ENCODE measurements at places on chromosomes 6 and 20.

- H3K36me3 ChIP-seq, result no peaks in the 10 kb centered on the region
- peaks cover 3% of the 10 kb centered on the region for H3K27me3 ChIP-seq
- H3K4me1 ChIP-seq, result peaks cover 4% of the 10 kb centered on the region
- no peak for DNase-seq
- H3K4me3 ChIP-seq, result no peak overlapping the region
Observed at GRCh38 chr6:108755257-108756240, 92.7 kb upstream of the ARMC2 start.

GRCh38 chr6:136016228-136017225 lies 165.0 kb downstream of the PDE7B start:
- H3K36me3 ChIP-seq, result no peaks in the 10 kb centered on the region
- H3K4me3 ChIP-seq, result no peak overlapping the region
- H3K27ac ChIP-seq, result no peak overlapping the region
- DNase-seq, result no peak
- H3K4me1 ChIP-seq, result no peaks in the 10 kb centered on the region

DNA sequence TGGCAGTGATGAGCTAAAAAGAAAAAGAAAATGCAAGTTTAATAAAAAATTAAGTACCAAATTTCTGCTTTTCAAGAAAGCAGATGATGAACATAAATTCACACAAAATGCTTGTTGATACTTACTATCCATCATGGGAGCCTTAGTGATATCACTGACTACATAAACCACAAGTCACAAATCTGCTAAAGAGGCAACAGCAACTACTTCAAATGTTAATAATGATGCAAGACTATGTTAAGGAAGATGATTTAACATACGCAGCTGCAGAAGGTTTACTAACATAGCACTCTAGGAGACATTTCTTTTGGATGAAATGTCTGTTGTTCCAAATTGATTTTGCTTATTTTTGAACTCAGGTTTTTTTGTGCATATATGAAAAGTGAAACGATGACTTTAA lies 18.6 kb downstream of the FYN start:
- peaks cover 5% of the 10 kb centered on the region for H3K27me3 ChIP-seq
- no peak overlapping the region for H3K4me3 ChIP-seq
- no peak overlapping the region for H3K27ac ChIP-seq
- peaks cover 9% of the 10 kb centered on the region for H3K36me3 ChIP-seq
- H3K4me1 ChIP-seq, result peaks cover 61% of the 10 kb centered on the region

DNA sequence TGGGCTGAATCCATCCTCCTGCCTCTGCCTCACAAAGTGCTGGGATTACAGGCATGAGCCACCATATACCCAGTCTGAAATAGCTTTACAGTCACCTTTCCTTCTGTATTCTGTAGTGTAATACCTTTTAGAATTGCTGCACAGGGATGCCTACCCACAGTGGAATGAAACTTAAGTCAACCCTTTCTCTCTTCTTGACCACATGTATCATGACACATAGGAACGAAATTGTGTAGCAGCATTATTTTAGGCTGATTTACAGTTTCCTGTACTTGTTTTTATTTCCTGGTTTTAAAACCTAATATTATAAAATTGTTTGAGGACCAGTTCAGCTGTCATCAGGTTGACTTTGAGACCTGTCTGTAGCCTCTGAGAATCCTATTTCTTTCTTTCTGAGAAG lies 297.8 kb downstream of the ZFAND3 start:
- H3K27me3 ChIP-seq, result peaks cover 9% of the 10 kb centered on the region
- H3K36me3 ChIP-seq, result peaks cover 16% of the 10 kb centered on the region
- no peak overlapping the region for H3K4me3 ChIP-seq
- DNase-seq, result no peak

DNA sequence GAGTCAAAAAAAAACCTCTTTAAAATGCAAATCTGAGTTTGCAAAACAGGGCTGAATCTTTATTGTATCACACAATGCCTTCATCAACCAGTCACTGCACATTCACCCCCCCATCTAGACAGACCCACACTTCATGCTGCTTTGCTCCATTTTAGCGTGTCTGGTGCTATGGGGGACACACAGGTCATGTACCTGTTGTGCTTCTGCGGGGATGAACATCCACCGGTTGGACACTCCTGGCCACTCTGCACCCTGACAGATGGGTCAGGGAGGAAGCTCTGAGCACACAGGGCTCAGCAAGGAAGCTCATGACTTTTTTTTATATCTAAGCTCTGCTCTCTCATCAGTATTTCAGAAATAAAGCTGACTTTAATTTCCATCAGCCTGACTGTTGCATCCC lies 136.3 kb downstream of the PRND start:
- H3K27me3 ChIP-seq, result peaks cover 8% of the 10 kb centered on the region
- H3K4me1 ChIP-seq, result no peaks in the 10 kb centered on the region
- DNase-seq, result no peak
- no peak overlapping the region for H3K4me3 ChIP-seq

DNA sequence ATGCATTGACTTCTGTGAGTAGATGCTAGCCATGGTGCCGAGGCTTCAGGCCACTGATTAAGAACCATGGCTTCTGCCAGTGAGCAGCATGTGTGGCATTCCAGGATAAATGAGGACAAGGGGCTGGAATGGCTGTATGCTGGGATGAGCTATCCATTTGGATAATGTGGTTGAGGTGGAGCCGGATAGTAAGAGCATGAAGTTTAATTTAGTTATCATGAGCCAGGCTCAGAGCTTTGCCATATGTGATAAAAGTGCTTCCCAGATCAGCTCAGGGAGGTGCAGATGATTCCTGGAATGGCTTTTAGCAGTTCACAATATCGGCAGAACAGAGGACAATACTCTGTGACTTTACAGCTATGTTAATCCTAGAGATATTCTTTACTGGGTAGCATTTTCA lies 34.6 kb upstream of the RNF8 start:
- DNase-seq, result no peak
- H3K4me1 ChIP-seq, result peaks cover 8% of the 10 kb centered on the region
- H3K36me3 ChIP-seq, result peaks cover 24% of the 10 kb centered on the region
- H3K4me3 ChIP-seq, result no peak overlapping the region
- H3K27ac ChIP-seq, result no peak overlapping the region

GRCh38 chr6:47075168-47075567 lies 33.0 kb upstream of the ADGRF1 start:
- H3K4me3 ChIP-seq, result no peak overlapping the region
- DNase-seq, result no peak
- no peaks in the 10 kb centered on the region for H3K27me3 ChIP-seq
- H3K27ac ChIP-seq, result no peak overlapping the region

GRCh38 chr6:12012558-12013306 lies 620 bp downstream of the HIVEP1 start:
- peaks cover 19% of the 10 kb centered on the region for H3K4me1 ChIP-seq
- H3K4me3 ChIP-seq, result peak overlapping the region; percentile 98
- peak; percentile 66 for DNase-seq
- H3K36me3 ChIP-seq, result peaks cover 11% of the 10 kb centered on the region
- peak overlapping the region; percentile 96 for H3K27ac ChIP-seq
- peaks cover 14% of the 10 kb centered on the region for H3K27me3 ChIP-seq

DNA sequence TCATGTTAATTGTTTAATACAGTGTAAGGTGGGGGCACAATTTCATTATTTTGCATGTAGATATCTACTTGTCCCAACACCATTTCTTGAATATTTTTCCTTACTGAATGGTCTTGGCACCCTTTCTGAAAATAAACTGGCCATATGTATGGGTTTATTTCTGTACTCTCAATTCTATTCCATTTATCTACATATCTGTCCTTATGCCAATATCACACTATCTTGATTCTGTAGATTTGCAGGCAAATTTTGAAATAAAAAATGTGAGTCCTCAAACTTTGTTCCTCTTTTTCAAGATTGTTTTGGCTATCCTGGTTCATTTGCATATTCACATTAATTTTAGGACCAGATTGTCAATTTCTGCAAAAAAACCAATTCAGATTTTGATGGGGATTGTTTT lies 34.8 kb downstream of the SCGN start:
- no peaks in the 10 kb centered on the region for H3K36me3 ChIP-seq
- DNase-seq, result no peak
- no peak overlapping the region for H3K27ac ChIP-seq
- H3K4me1 ChIP-seq, result no peaks in the 10 kb centered on the region
- H3K4me3 ChIP-seq, result no peak overlapping the region

DNA sequence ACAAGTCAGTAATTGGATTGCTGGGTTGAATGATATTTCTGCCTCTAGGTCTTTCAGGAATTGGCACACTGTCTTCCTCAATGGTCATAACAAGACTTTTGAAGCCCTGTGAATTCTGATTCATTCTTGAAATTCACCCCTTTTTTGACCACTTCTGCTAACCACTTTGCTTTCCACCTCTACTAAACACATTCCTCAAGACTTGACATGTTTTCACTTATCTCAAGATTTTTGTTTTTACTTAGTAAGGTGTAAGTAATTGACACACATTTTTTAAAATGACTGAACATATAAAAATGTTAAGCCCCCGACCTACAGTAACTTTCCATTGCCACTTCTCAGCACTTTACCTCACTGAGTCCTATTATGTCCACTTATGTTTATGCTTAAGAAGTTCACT lies 239.1 kb downstream of the GRM1 start:
- DNase-seq, result no peak
- peaks cover 2% of the 10 kb centered on the region for H3K27me3 ChIP-seq
- no peaks in the 10 kb centered on the region for H3K36me3 ChIP-seq
- no peaks in the 10 kb centered on the region for H3K4me1 ChIP-seq

DNA sequence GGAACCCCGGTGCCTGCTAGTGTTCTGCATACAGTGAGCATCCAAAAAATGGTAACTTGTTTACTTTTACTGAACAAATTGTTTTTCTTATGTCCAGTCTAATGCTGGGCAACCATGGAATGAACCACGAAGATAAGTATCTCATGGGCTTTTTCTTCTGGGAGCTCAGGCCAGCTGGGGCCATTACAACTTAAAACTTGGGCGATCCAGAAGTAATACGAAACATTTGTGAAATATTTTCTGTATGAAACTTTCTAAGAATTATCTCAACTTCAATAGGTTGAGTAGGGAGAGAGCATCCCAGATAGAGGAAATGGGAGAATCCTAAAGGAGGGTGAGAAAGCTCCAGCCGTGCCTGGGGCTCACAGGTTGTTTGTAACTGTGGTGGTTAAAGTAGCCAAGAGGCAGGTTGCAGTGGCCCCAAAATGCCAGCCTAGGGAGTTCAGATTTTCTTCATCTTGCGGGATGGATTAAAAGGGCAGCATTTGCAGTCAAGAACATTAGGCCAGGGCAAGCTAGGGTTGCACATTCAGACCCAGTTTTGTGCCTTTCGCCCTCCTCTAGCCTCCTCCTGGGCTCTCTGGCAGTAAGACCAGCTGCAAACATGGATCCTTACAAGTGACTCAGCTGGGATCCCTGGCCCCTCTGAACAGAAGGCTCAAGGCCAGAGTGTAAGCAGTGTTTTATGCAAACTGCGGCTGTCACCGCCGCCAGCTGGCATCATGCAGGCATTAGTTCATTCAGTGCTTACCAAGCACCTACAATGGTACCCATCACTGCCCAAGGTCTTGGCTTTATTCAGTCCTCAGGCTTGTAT lies 41.5 kb downstream of the ELMO2 start:
- H3K4me3 ChIP-seq, result peak overlapping the region; percentile 91
- no peak for DNase-seq
- peaks cover 38% of the 10 kb centered on the region for H3K4me1 ChIP-seq

DNA sequence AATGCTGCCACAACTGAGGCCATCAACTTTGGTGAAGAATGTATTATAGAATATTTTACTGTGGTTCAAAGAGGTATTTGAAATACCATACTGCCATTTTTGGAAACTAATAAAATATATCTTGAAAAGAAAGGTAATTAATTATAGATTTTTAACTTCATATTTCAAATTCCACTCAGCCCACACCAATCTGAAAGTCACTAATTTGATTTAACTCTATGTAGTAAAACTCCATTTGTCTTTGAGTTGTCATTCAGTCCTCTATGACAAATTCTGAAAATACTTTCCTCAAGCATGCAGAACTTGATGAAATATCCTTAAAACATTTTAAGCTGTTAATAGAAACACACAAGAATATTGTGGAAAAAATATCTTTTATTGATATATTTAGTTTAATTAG lies 1196.7 kb upstream of the CITED2 start:
- H3K27ac ChIP-seq, result no peak overlapping the region
- H3K4me1 ChIP-seq, result peaks cover 8% of the 10 kb centered on the region
- H3K4me3 ChIP-seq, result no peak overlapping the region

DNA sequence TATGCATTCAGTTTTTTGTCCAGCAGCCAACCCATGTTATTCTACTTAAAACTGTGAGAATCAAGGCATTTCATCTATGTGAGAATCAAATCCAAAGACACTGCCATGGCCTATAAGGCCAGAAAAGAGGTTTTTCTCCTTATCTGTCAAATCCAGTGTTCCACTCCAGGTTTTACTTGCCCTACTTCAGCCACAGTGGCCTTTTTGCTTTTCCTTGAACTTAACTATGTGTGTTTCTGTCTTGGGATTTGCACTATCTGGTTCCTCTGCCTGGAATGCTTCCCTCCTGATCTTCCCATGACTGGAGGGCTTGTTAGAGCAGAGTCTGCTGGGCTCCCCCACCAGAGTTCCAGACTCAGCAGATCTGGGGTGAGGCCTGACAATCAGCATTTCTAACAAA lies 113.1 kb upstream of the DOK5 start:
- H3K4me1 ChIP-seq, result no peaks in the 10 kb centered on the region
- H3K36me3 ChIP-seq, result no peaks in the 10 kb centered on the region
- no peak overlapping the region for H3K27ac ChIP-seq
- no peak overlapping the region for H3K4me3 ChIP-seq
- H3K27me3 ChIP-seq, result no peaks in the 10 kb centered on the region
- no peak for DNase-seq

DNA sequence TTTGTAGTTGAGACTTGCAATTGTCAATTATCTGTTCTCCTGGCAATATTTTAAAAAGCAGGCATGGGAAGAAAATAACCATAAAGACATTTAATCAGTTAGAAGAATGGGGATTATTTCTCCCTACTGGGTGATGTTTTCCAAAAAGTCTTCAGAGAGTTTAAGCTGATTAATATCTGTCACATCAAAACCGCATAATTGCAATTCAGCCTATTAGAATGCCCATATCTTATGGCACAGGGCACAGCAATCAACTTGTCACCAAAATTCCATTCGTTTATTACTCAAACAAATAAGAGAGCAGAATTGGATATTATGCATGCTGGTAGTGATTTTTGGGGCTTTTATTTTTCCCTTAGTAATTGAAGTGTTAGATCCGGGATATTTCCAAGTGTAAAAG lies 218.7 kb downstream of the RNF144B start:
- H3K4me1 ChIP-seq, result peaks cover 2% of the 10 kb centered on the region
- no peaks in the 10 kb centered on the region for H3K27me3 ChIP-seq
- H3K27ac ChIP-seq, result no peak overlapping the region
- DNase-seq, result no peak
- H3K4me3 ChIP-seq, result no peak overlapping the region
- no peaks in the 10 kb centered on the region for H3K36me3 ChIP-seq

DNA sequence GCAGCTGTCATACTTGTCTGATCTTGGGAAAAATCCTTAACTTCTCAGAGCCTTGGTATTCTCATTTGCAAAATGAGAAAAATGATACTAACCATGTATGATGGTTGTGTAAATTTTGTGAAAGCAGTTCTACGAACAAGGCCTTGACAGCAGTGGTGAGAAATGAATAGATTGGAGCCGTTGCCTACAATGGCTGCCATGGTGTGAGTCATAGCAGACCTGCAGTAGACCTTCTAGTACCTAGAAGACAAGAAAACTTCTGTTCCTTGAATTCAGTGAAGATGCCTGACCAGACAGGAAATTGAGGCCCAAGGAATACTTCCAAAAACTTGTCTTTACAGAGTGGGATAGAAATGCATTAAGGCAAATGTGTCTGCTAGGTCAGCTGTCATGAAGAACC lies 338.9 kb downstream of the QKI start:
- no peak overlapping the region for H3K27ac ChIP-seq
- no peak for DNase-seq
- no peaks in the 10 kb centered on the region for H3K4me1 ChIP-seq
- peaks cover 3% of the 10 kb centered on the region for H3K27me3 ChIP-seq
- no peak overlapping the region for H3K4me3 ChIP-seq

GRCh38 chr20:63930971-63931553 lies 25.2 kb downstream of the UCKL1 start:
- H3K4me3 ChIP-seq, result no peak overlapping the region
- DNase-seq, result no peak

Measured in endothelial cell (in vitro differentiated cells).